ENCODE measurements at places on chromosomes 7 and 10.
A peak's percentile ranks its signal among the peaks of the same experiment; 100 is the strongest.

GRCh38 chr10:90213346-90213745 is 512.0 kb downstream of the KIF20B start:
- no peak overlapping the region for H3K27ac ChIP-seq
- H3K27me3 ChIP-seq: no peaks in the 10 kb centered on the region
- H3K4me3 ChIP-seq: no peak overlapping the region
- no peaks in the 10 kb centered on the region for H3K4me1 ChIP-seq
- no peaks in the 10 kb centered on the region for H3K36me3 ChIP-seq

- no peaks in the 10 kb centered on the region for H3K36me3 ChIP-seq
- H3K4me3 ChIP-seq: no peak overlapping the region
These were observed 4.9 kb upstream of the DNTT start for GRCh38 chr10:96299383-96299782.

GRCh38 chr7:136064627-136065237 is 87.6 kb upstream of the MTPN start:
- no peaks in the 10 kb centered on the region for H3K4me1 ChIP-seq
- no peaks in the 10 kb centered on the region for H3K27me3 ChIP-seq
- H3K36me3 ChIP-seq: no peaks in the 10 kb centered on the region
- no peak overlapping the region for H3K27ac ChIP-seq
- no peak overlapping the region for H3K4me3 ChIP-seq
- DNase-seq: no peak

- no peaks in the 10 kb centered on the region for H3K36me3 ChIP-seq
- H3K4me3 ChIP-seq: no peak overlapping the region
- no peaks in the 10 kb centered on the region for H3K4me1 ChIP-seq
These were observed 25.6 kb upstream of the IL15RA start for GRCh38 chr10:6002809-6003510.

- no peak overlapping the region for H3K27ac ChIP-seq
- peaks cover 2% of the 10 kb centered on the region for H3K4me1 ChIP-seq
- peaks cover 56% of the 10 kb centered on the region for H3K36me3 ChIP-seq
- peak; percentile 78 for DNase-seq
- no peaks in the 10 kb centered on the region for H3K27me3 ChIP-seq
- no peak overlapping the region for H3K4me3 ChIP-seq
These were observed 89.2 kb downstream of the DLG5 start for GRCh38 chr10:77837248-77837924.

DNA sequence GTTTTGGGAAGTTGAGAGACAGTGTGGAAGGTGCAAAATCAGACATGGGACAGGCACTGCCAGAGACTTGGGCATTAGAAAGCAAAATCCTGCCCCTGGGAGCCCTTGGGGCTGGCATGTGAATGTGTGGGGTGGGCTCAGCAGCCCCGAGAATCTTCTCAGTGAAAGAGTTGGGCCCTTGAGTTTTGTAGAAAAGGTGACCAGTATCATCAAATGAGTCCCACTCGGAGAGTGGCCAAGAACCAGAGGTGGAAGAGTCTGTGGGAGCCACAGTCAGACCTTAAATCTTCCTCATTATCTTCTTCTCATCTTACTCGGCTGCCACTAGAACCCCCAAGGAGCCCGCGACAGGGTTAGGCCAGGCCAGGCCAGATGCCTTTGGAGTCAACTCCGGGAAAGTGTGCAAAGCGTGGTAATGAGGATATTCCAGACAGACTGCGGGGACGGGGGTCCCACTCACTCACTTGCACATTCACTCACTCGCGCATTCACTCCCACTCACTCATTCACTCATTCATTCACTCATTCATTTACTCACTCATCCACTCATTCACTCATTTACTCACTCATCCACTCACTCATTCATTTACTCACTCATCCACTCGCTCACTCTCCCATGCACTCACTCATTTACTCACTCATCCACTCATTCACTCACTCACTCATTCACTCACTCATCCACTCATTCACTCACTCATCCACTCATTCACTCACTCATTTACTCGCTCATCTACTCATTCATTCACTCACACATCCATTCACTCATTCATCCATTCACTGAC is 74.9 kb downstream of the CARD11 start:
- H3K4me3 ChIP-seq: no peak overlapping the region
- no peak for DNase-seq
- no peaks in the 10 kb centered on the region for H3K4me1 ChIP-seq
- no peaks in the 10 kb centered on the region for H3K27me3 ChIP-seq

- no peaks in the 10 kb centered on the region for H3K36me3 ChIP-seq
- no peak overlapping the region for H3K4me3 ChIP-seq
- no peak overlapping the region for H3K27ac ChIP-seq
- H3K27me3 ChIP-seq: peaks cover 2% of the 10 kb centered on the region
- peak; percentile 34 for DNase-seq
- H3K4me1 ChIP-seq: no peaks in the 10 kb centered on the region
These were observed 106.6 kb upstream of the COL1A2 start for GRCh38 chr7:94288096-94288495.

GRCh38 chr7:4139656-4140625 is 542.2 kb upstream of the FOXK1 start:
- no peaks in the 10 kb centered on the region for H3K4me1 ChIP-seq
- no peak overlapping the region for H3K27ac ChIP-seq
- no peaks in the 10 kb centered on the region for H3K27me3 ChIP-seq
- DNase-seq: no peak

DNA sequence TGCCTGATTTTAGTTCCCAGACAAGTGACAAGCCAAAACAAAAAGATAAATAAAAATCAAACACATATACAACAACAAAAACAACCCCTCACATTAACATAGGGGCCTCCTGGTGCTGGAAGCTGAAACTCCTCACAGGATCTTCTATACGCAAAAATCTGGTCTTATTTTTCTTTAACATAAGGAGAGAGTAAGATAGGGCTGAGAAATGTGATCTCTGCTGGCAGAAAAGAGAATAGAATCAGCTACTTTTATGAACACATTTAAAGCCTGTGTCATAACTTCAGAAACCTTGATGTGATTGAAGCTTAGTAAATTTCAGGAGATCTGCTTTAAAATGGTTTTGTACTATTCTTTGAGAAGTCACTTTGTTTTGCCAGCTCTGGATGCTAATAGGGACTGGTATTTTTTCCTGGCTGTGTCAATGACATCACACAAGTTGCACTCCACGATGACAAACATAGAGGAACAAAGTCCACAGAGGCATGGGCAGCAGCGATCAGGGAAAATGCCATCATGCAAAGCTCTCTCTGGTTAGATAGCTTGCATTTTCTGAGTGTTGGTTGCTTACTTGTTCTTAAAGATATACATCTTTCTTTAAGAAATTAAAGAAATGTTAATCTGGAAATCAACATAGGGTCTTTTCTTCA is 176.6 kb upstream of the SP4 start:
- DNase-seq: no peak
- no peaks in the 10 kb centered on the region for H3K4me1 ChIP-seq
- H3K36me3 ChIP-seq: no peaks in the 10 kb centered on the region
- no peak overlapping the region for H3K4me3 ChIP-seq
- H3K27ac ChIP-seq: no peak overlapping the region
- no peaks in the 10 kb centered on the region for H3K27me3 ChIP-seq

GRCh38 chr10:97081621-97082235 is 104.0 kb downstream of the SLIT1 start:
- peaks cover 37% of the 10 kb centered on the region for H3K27me3 ChIP-seq
- no peaks in the 10 kb centered on the region for H3K4me1 ChIP-seq
- no peak overlapping the region for H3K4me3 ChIP-seq

DNA sequence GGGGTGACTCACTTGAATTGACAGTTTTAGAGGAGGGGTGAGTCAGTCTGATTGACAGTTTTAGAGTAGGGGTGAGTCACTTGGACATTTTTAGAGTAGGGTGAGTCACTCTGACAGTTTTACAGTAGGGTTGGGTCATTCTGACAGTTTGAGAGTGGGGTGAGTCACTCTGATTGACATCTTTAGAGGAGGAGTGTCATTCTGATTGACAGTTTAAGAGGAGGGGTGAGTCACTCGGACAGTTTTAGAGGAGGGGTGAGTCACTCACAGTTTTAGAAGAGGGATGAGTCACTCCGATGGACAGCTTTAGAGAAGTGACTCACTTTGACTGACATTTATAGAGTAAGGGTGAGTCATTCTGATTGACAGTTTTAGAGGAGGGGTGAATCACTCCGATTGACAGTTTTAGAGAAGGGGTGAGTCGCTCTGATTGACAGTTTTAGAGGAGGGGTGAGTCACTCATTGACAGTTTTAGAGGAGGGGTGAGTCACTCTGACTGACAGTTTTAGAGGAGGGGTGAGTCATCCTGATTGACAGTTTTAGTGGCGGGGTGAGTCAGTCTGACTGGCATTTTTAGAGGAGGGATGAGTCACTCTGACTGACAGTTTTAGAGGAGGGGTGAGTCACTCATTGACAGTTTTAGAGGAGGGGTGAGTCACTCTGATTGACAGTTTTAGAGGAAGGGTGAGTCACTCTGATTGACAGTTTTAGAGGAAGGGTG is 595.9 kb downstream of the DNAJB6 start:
- no peak overlapping the region for H3K4me3 ChIP-seq
- no peak for DNase-seq
- no peak overlapping the region for H3K27ac ChIP-seq
- no peaks in the 10 kb centered on the region for H3K36me3 ChIP-seq

DNA sequence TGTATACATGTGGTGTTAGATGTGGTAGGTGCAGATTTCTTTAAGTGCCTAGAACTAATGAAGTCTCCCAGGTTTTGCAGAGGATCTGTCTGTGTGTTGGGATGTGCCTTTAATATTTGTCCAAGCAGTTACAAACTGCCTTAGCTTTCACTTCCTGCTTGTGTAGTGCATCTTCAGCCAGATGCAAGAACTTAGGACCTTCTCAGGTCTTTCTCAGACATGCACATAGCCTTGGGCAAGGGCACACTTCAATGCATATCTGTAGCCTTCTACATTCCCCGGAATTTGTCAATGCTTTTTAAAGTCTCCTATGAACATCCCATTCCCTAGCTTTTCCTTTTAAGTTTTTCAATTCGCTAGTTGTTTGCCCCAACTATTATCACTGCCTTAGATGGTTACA is 47.2 kb upstream of the SLC39A12 start:
- H3K27me3 ChIP-seq: peaks cover 12% of the 10 kb centered on the region
- H3K27ac ChIP-seq: no peak overlapping the region
- no peak for DNase-seq
- H3K4me3 ChIP-seq: no peak overlapping the region
- no peaks in the 10 kb centered on the region for H3K4me1 ChIP-seq

GRCh38 chr10:72334196-72334824 is 20.4 kb downstream of the DNAJB12 start:
- H3K36me3 ChIP-seq: peaks cover 36% of the 10 kb centered on the region
- peak; percentile 50 for DNase-seq
- no peak overlapping the region for H3K4me3 ChIP-seq

GRCh38 chr10:89348481-89348880 is 20.7 kb downstream of the IFIT3 start:
- H3K36me3 ChIP-seq: no peaks in the 10 kb centered on the region
- H3K4me3 ChIP-seq: no peak overlapping the region
- no peaks in the 10 kb centered on the region for H3K27me3 ChIP-seq
- no peak for DNase-seq
- H3K4me1 ChIP-seq: peaks cover 20% of the 10 kb centered on the region
- H3K27ac ChIP-seq: no peak overlapping the region

DNA sequence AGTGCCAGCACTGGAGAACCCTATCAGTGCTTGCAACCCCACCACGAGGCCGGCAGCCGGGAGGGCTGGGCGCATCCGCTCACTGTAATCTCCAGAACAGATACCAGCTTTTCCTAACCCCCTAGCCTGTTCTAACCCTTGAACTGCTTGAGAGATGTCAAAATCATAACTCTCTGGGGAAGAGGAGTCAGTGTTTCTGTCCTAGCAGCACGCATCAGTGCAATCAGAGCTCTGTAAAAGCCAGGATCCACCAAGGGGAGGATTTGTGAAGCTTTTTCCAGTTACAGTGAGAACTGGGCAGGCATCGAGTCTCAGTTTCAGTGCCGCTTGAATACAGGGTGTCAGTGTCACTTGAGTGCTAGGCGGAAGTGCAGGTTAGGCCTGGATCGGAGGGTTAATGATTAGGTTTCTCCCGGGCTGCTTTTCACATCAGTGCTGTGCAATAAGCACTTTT is 104.5 kb upstream of the INSYN2A start:
- no peaks in the 10 kb centered on the region for H3K27me3 ChIP-seq
- H3K27ac ChIP-seq: no peak overlapping the region
- H3K4me1 ChIP-seq: no peaks in the 10 kb centered on the region
- no peak overlapping the region for H3K4me3 ChIP-seq

- peaks cover 12% of the 10 kb centered on the region for H3K4me1 ChIP-seq
- DNase-seq: peak; percentile 86
- H3K27ac ChIP-seq: no peak overlapping the region
- no peaks in the 10 kb centered on the region for H3K36me3 ChIP-seq
- no peak overlapping the region for H3K4me3 ChIP-seq
These were observed 69.0 kb upstream of the SAMD8 start for GRCh38 chr10:75042292-75042974.

DNA sequence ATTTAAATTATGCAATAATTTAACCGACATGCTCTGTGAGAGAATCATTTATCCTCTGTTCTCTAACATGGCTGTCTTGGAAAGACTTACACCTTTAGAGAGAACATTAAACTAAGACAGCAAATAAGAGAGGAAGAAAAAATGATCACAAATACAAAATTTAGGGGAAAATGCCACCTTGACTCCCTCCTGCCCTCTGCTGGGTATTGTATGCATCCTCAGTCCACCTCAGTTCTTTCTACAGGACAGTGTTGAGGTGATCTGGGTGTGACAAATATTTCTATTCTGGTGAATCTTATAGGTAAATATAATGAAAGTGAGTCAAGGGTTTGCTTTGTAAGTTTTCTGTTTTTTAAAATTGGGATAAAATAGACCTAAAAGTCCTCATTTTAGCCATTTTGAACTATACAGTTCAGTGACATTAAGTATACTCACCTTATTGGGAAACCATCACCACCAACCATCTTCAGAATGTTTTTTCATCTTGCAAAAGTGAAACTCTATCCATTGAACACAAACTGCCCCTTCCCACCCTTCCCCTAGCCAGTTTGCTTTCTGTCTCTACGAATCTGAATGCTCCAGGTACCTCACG is 61.5 kb upstream of the ELMO1 start:
- no peak overlapping the region for H3K27ac ChIP-seq
- no peaks in the 10 kb centered on the region for H3K4me1 ChIP-seq
- no peaks in the 10 kb centered on the region for H3K36me3 ChIP-seq
- H3K27me3 ChIP-seq: no peaks in the 10 kb centered on the region
- DNase-seq: no peak

- no peak overlapping the region for H3K27ac ChIP-seq
- no peaks in the 10 kb centered on the region for H3K36me3 ChIP-seq
- H3K4me1 ChIP-seq: peaks cover 2% of the 10 kb centered on the region
- no peak for DNase-seq
- no peak overlapping the region for H3K4me3 ChIP-seq
- peaks cover 19% of the 10 kb centered on the region for H3K27me3 ChIP-seq
These were observed 127.7 kb downstream of the ADCY1 start for GRCh38 chr7:45701701-45702510.

GRCh38 chr10:45495438-45496152 is 121.6 kb downstream of the ALOX5 start:
- H3K36me3 ChIP-seq: no peaks in the 10 kb centered on the region
- H3K27me3 ChIP-seq: no peaks in the 10 kb centered on the region
- H3K4me3 ChIP-seq: no peak overlapping the region
- no peak overlapping the region for H3K27ac ChIP-seq
- DNase-seq: no peak
- no peaks in the 10 kb centered on the region for H3K4me1 ChIP-seq

GRCh38 chr7:134422638-134423037 is 36.3 kb downstream of the AKR1B1 start:
- no peaks in the 10 kb centered on the region for H3K4me1 ChIP-seq
- DNase-seq: no peak
- H3K36me3 ChIP-seq: no peaks in the 10 kb centered on the region
- H3K27ac ChIP-seq: no peak overlapping the region

- no peaks in the 10 kb centered on the region for H3K27me3 ChIP-seq
- DNase-seq: no peak
- H3K4me1 ChIP-seq: no peaks in the 10 kb centered on the region
- no peak overlapping the region for H3K27ac ChIP-seq
These were observed 31.6 kb downstream of the ELMO1 start for GRCh38 chr7:37417107-37417474.
